ENCODE measurements at places on chromosomes 4 and X. TPM values are rescaled to one million over a fixed set of nuclear protein-coding genes. Genes with fewer than 3 reads are reported as not detected.

Gene RBM41
- 27.2 TPM for total RNA-seq

Gene IGFBP7
- 999 TPM for total RNA-seq

Gene TMEM47
- total RNA-seq = 83.1 TPM

Gene SOWAHB
- total RNA-seq = 7.2 TPM

Gene MCTS1
- total RNA-seq = 7.7 TPM

Gene CLCN4
- 6.3 TPM for total RNA-seq

Gene KLHL13
- total RNA-seq = 40.2 TPM

Gene ADGRL3
- total RNA-seq = 101 TPM

- DNase-seq = no peak
Observed at GRCh38 chr4:14787894-14788293, 214.4 kb upstream of the CPEB2 start.

DNA sequence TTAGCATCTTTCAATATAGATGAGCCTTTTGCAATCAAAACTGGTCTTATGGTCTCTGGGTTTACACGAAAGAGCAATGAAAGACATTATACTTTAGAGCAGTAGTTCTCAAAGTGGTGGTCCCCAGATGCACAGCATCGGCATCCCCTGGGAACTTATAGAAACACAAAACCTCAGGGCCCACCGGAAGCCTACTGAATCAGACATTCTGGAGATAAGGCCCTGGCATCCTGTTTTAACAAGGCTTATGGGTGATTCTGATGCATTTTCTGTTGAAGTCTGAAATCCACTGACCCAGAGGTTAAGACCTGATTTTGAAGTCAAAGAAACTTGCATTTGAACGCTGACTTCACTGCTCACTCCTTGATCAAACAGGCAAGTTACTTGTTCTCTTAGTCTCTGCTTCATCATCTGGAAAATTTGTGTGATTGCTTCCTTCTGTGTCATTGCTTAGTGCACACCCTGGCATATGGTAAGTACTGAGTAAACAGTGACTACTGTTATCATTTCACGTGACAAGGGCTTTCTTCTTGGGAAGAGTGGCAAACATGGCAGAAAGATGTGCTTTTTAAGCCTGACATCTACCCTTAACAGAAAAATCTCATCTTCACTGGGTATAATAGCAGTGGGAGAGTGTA lies 14.5 kb downstream of the CHRNA9 start:
- DNase-seq = peak; percentile 22

GRCh38 chr4:57190601-57191481 lies 80.7 kb upstream of the IGFBP7 start:
- peak; percentile 2 for DNase-seq

- DNase-seq = no peak
Observed at GRCh38 chr4:36133658-36134057, 110.7 kb downstream of the ARAP2 start.

- DNase-seq = no peak
Observed at GRCh38 chr4:22372986-22373385, 142.9 kb downstream of the ADGRA3 start.

GRCh38 chr4:180564448-180564847 lies 1678.8 kb upstream of the TENM3 start:
- no peak for DNase-seq

- DNase-seq = peak; percentile 37
Observed at GRCh38 chr4:26105815-26106699, 192.0 kb downstream of the SMIM20 start.

DNA sequence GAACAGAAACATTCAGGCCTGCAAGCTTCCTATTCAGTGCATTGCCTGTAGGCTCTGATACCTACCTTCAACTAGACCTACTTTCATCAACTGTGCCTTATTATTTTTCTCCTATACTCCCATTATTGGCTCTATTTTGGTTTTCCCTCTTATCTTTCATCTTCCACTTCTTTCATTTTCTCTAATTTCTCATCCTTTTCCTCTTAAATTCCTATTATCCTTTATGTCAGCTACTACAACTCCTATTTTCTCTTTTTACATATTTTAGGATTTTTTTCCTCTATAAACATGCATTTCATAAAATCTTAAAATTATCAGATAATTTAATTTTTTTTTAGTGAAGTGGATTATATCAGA lies 61.6 kb upstream of the PRDM8 start:
- no peak for DNase-seq

DNA sequence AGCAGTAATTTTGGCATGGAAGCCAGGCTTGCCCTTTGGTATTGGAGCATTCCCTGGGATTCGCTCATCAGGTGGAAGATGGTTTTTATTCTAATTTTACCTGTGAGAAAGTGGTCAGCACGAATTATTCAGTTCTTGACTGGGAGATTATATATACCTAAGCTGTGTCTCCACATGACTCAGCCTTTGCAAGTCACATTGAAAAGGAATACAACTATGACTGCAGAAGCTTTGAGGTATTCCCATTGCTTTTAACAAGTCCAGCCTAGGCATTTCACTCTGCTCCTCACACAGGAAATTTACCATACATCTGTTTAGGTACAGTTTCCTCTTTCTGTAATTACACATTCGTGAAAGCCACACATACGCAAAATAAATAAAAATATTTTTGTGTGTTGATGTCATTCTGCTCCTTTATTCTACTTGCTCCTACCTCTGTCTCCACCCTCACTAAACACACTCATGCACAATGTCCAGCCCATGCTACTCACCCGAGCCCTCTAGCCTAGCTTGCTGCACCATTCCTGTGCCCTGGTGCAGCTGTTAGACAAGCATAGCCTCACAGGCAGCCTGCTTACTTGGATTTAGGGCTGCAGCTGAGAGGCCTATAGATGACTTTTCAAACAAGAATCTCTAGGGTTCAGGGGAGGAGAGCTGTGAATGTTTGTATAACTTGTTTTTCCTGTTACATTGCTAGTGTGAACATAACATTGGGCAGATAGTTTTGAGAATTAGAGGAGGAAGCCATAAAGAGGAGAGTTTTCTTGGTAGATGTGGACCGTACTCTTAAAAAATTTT lies 504.4 kb upstream of the FAT1 start:
- DNase-seq = peak; percentile 69

DNA sequence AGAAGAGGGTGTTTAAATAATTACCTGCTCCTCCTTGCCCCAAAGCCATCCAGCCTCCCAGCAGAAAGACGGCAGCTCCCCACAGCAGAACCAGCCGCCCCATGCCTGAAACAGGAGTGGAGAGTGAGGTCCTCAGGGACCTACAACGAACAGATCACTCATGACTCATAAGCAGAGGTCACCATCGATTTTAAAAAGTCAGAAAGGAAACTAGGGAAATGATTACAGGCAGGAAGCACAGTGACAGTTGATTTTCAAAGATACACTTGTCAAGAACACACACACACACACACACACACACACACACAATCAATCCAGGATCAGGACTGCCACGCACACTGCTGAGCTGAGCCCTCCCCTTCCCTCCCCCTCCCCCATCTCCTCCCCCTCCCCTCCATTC lies at the start of gene CRLF2:
CRLF2 (minus strand) TSS at position 118 of the 400 bp plus-strand sequence; CDS start at position 103, 15 bp downstream.
- DNase-seq = no peak

Measured in umbilical cord (tissue), 2 donors.